ENCODE measurements at places on chromosomes 2 and 18.

DNA sequence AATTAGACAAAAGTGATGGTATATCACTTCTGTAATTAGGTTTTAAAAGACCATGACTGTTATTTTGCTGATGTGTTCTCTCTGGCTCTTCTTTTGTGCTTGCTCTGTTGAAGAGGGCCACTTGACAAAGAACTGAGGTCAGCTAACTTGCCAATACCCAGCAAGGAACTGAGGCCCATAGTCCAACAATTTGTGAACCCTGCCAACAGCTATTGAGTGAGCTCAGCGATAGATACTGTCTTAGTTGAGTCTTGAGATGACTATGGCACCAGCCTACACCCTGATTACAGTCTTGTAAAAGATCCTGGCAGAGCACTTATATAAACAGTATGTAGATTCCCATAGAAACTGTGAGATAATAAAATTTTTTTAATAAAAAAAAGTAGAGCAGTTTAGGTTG is 103.0 kb downstream of the BMPR2 start:
- no peak for DNase-seq

DNA sequence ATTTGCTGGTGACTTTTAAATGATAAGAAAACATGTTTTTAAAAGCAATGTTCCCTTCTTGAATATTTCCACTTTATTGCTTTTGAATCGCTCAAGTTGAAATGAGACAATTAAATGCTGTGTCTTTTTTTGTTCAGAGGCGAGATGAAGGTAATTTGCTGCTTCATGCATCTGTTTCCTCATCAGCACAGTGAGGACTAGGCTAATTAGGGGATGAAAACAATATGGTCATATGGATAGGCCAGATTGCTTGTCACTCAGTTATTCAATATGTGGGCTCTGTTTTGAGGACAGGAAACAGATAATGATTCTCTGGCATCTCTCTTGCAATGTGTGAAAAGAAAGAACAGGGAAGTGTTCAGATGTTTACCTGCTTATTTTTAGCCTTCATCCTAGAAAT is 61.0 kb downstream of the ERBB4 start:
- no peak for DNase-seq

GRCh38 chr18:75249672-75250470 is 39.3 kb downstream of the TSHZ1 start:
- DNase-seq, result no peak

GRCh38 chr2:235505181-235505741 is 11.4 kb downstream of the AGAP1 start:
- no peak for DNase-seq

- no peak for DNase-seq
These were observed 189.5 kb downstream of the CMPK2 start for GRCh38 chr2:6676241-6676640.

DNA sequence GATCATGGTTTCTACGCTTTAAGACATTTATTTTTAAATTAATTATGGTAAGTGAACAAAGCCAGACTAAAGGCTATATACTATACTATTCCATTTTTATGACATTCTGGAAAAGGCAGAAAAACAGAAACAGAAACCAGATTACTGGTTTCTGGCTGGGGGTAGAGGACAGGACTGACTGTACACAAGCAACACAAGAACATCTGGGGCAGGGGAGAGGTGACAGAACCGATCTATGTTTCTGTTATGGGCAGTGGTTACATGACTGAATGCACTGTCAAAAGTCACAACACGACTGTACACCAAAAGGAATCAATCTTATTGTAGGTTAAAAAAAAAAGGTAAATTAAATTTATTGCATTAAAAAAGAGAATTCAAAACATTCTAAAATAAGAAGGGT is 64.7 kb downstream of the PTPN2 start:
- DNase-seq, result peak; percentile 52

GRCh38 chr2:11032396-11032795 is 120.7 kb downstream of the KCNF1 start:
- DNase-seq, result no peak

DNA sequence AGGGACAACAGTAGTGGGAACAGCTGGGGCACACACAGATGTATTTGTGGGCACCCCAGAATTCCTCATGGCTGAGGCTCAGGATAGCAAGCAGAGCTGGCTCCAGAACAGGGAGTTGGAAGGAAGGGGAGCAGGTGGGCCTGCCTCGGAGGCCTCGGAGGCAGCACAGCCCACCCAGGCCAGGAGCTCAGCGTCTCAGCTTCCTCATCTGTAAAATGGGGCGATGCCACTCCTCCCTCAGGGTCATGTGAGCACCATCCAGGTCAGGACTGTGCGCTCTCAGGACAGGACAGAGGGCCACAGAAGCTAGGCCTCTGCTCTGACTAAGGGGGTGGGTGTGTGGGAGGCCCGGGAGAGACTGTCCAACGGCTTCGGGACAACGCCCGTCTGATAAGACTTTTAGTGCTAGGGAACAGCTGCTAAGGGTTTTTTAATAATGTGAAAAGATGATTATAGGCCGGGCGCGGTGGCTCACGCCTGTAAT is 106.2 kb downstream of the HDAC4 start:
- no peak for DNase-seq

DNA sequence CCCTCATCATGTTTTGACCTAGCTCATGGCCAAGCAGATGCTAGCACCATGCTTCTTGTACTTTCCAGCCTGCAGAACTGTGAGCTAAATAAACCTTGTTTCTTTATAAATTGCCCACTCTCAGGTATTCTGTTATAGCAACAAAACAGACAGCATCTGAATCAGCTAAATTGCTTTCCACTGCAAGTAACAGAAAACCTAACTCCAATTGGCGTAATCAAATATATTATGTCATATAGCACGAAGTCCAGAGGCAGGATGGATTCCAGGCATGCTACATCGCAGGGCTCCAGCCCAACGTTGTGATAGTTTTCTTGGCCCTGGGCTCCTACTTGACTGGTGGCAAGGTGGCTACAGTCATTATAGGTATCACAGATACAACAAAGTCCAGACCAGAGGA is 10.4 kb upstream of the CUL3 start:
- no peak for DNase-seq

DNA sequence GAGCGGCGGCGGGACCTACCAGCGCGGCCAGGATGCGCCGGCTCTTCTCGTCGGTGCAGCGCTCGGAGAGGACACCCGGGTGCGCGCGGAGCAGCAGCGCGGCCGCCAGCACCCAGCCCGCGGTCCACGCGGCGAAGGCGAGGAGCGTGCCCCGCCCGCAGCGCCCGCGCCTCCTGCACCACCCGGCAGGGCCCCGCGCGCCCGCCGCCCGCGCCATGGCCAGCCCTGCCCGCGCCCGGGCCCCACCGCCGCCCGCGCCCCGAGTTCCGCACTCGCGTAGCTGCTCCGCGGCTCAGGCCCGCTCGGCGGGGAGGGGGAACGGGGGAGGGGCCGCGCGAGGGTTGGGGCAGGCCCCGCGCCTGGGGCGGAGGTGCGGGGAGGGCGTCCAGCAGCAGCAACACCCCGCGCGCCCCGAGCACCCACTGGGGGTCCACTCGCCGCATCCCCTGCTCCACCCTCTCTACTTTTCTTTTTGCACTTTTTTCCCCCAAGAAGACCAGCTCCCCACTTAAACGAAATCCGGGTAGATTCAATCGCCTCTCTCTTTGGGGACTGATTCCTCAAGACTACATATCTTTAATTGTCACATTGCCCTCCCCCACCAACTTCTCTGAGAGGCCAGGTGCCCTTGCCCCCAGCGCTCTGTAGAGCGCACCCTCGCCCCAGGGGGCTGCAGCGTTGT is at the start of gene DIPK1C:
TSS of gene DIPK1C (minus strand) at position 266 of the 682 bp plus-strand sequence. CDS start at position 217, 49 bp downstream.
- no peak for DNase-seq

DNA sequence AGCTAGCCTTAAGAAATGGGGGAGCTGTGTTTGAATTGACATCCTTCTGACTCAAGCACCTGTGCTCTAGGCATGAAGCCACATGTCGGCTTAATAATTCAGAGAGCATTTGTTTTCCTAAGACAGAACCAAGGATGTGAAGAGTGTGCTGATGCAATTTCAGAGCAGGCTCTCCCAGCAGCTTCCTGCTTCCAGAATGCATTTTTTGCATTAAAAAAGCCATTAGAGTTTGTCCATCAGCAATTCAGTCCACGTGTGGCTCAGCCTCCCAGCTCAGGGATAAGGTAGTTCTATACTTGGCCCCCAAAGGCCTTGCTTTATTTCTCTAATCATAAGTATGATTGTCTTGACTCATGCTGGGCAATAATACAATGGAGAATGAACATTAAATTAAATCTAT is 37.7 kb downstream of the DOCK10 start:
- DNase-seq, result no peak

- DNase-seq, result peak; percentile 37
These were observed 3.7 kb upstream of the CRIM1 start for GRCh38 chr2:36351736-36352349.

DNA sequence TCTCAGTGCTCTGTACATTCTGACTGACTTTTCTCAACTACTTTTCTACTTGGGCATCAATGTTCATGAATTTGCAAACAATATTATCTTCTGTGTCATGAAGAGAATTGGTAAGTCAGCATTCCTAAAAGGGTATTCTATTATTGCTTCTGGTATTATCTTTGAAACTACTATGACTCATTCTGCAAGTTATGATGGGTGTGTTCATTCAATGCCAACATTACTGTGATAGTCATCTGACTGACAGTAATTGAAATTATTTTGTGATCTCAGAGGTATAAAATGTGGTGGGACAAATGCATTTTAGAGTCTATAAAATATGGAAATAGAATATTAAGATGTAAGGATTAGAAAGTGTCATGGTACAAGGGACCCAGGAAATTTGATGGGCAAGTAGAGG is 736.0 kb upstream of the CELF4 start:
- no peak for DNase-seq

GRCh38 chr2:15811367-15811766 is 129.0 kb upstream of the MYCN start:
- DNase-seq, result no peak

GRCh38 chr18:36610258-36610657 is 218.5 kb downstream of the TPGS2 start:
- no peak for DNase-seq

DNA sequence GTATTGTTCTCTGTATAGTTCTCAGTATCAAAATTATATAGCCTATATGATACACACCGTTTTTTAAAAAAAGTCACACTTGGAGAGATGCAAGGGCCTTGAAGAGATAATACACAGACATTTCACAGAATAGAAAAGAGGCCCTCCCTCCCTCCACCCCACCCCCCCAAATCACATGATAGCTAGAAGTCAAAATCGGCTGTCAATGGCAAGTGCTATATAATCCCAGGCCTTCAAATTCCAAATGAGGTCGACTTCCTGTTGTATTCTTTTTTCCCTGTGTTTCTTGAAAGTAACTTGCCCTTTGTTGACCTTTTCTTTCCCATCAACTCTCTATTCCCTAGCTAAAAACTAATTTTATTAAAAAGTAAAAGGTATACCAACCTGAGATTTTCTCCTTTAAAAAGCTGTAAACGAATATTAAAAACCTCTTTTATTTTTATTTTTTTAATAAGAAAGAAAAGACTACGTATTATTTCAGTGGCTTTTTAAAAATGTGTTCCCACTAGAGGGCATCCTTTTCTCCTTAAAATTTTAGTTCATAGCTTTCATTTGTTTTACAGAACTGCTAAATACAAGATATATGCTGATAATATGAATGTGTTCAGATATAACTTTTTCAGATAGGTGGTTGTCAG is 46.6 kb downstream of the KCMF1 start:
- DNase-seq, result no peak

- no peak for DNase-seq
These were observed 321.4 kb upstream of the MMADHC start for GRCh38 chr2:149908726-149909683.

GRCh38 chr2:163849756-163850435 is 114.1 kb upstream of the FIGN start:
- DNase-seq, result no peak

DNA sequence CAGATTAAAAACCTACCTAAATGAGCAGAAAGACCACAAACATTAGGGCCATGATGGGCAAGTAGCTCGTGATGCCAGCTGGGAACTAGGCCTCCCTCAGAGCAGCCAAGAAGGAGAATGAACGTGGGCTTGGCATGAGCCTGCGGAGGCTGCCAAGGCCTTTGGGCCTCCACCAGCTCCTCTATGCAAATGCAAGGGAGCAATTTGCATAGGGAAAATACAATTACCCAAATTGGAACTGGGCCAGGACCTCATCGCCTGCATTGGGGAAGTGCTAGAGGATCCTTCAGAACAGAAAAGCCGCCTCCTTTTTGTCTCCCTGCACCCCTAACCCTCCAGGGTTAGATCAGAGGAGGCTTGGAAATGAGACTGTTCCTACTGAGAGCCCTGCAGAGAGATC is 326.4 kb downstream of the SMAD2 start:
- no peak for DNase-seq

DNA sequence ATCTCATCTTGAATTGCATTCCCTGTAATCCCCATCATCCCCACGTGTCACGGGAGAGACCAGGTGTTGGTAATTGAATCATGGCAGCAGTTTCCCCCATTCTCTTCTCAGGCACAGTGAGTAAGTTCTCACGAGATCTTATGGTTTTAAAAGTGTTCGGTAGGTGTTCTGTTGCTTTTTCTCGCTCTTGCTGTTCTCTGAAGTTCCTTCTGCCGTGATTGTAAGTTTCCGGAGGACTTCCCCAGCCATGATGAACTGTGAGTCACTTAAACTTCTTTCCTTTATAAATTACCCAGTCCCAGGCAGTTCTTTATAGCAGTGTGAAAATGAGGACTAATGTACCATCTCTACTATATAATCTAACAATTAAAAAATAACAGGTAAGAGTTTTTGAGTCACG is 409.9 kb upstream of the NRXN1 start:
- no peak for DNase-seq

GRCh38 chr2:70247364-70248180 is 856 bp downstream of the TIA1 start:
- no peak for DNase-seq

DNA sequence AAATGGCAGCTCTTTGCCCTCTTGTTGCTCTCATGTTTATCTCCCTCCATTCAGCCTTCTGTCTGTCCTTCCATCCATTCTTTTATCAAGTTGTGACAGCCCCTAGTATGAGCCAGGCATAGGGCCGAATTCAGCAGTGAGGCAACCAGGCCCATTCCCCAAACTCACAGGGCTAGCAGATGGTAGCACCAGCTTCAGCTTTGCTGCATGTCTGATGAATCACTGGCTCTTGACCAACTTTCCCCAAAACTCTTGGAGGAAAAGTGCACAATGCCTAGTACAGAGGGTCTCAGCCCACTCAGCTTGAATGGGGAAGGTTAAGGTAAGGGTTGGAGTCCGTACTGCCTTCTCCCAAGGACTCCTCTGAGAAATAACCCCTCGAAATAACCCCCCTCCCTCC is 35.7 kb downstream of the NPAS2 start:
- no peak for DNase-seq

DNA sequence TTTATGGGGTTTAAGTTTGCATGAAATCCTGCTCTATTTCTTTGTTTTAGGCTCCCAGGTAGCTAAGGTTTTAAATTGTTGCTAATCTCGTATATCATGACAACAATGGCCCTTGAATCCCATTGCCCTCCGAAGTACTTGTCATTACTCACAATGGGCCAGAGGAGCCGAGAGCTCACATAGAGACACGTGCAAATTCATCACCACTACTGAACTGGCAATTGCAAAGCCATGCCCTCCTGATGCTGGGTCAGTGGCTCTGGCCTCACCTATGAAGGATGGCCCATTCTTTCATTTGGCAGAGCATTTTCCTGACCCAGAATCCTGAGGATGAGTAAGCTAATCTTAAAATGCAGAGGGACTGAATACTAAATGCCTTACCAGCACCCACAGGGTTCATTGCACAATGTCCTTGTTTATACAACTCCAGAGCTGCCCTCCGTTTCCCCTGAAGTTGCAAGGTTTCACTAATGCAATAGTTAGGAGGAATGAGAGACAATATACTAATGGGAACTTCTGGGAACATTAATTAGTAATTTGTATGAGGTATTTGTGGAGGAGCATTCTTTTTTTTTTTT is 71.6 kb upstream of the GAREM1 start:
- DNase-seq, result no peak
